ENCODE measurements at places on chromosomes 6 and 20.

- no peak for DNase-seq
These were observed 587.0 kb upstream of the FLRT3 start for GRCh38 chr20:14924433-14924832.

- DNase-seq = no peak
These were observed 34.7 kb upstream of the NKAIN2 start for GRCh38 chr6:123768921-123769320.

DNA sequence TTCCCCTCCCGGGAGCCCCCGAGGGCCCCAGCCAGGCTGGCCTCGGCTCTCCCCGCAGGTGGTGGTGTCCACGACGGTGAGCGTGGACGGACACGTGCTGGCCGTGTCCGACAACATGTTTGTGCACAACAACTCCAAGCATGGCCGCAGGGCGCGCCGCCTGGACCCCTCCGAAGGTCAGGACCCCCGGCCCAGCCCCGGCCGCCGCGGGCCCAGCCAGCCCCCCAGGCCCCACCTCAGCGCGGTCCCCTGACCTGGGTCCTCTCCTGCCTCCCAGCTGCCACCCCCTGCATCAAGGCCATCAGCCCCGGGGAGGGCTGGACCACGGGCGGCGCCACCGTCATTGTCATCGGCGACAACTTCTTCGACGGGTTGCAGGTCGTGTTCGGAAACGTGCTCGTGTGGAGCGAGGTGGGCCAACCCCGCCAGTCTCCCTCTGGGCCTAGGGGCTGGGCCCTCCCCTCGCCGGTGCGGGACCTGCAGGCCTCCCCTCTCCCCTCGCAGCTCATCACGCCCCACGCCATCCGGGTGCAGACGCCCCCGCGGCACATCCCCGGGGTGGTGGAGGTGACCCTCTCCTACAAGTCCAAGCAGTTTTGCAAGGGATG lies 51.0 kb downstream of the CPXM1 start:
- no peak for DNase-seq

DNA sequence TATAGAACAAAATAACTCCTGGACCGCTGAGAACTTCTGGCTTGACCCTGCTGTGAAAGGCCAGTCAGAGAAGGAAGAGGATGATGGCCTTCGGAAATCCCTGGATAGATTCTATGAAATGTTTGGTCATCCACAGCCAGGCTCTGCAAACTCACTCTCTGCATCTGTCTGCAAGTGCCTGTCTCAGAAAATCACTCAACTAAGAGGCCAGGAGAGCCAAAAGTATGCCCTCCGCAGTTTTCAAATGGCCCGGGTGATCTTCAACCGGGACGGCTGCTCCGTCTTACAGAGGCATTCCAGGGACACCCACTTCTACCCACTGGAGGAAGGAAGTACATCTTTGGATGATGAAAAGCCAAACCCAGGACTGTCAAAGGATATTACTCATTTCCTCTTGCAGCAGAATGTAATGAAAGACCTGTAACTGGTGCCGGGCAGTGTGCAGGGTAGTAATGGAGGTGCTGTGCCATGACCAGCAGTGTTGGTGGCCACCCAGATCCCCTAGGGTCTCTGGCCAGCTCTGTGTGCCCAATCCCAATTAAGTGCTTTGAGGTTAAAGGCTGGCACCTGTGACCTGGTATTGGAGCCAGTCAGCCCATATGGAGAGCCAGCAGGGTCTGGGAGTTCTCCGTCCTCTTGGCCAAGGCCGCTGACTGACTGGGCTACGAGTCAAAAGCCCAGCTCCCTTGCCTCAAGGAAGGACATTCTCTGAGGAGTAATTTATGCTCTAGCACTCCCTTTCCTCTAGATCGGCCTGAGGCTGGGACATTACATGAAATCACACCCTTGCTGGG lies 87.1 kb downstream of the TRMT6 start:
- DNase-seq = no peak

DNA sequence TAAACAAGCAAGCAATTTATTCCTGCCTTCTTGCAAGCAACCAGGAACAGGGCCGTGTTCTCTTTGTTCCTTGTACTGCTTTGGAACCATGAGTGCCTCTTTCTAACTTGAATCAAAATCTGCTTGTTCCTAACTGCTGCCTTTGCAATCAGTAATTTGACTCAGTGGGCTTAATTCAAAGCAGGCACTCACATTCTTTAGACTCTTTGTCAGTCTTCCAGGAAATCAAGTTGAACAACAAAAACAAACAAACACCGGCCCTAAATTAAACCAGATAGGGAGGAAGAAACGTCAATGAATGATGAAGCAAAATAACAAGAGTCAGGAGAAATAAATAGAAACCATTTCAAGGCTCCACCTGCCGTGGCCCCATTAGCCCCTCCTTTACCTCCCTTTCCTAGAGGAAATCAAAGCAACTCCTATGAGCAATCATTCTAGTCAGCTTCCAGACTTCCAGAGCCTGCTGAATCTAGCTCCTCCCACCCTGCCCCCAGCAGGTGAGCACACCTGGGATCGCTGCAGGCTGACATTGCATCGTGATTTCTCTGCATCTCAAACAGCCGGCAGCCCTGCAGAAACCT lies 582.2 kb upstream of the FLRT3 start:
- DNase-seq = no peak

All from stimulated activated CD4-positive, alpha-beta T cell treated with anti-CD3 and anti-CD28 coated beads, Interleukin-1b, Interleukin-23, amount 100 ng/mL, for 48 hours (primary cell).